ENCODE measurements at places on chromosomes 7 and 10.

DNA sequence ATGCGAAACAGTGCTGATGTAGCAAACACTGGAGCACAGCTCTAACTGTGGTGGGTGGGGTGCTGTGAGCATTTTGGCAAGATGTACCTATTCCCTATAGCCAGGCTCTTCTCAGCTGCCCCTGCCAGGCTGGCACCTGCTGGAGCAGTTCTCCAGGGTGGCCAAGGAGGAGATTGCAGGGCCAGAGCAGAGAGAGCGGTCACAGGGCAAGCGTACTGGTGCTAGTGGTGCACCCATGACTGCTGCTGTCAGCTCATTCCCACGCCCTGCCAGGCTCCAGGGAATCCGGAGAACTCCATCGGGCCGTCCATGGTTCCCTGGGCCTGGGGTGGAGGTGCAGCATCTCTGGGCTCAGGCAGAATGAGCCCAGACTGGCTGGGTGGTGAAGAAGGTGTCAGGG is 2.1 kb downstream of the COL13A1 start:
- no peak for DNase-seq

- no peak for DNase-seq
Observed at GRCh38 chr10:86091216-86091615, 275.4 kb downstream of the GRID1 start.

GRCh38 chr7:30172451-30172850 is 37.7 kb downstream of the MTURN start:
- no peak for DNase-seq

- no peak for DNase-seq
Observed at GRCh38 chr7:34982371-34983019, 54.8 kb downstream of the DPY19L1 start.

DNA sequence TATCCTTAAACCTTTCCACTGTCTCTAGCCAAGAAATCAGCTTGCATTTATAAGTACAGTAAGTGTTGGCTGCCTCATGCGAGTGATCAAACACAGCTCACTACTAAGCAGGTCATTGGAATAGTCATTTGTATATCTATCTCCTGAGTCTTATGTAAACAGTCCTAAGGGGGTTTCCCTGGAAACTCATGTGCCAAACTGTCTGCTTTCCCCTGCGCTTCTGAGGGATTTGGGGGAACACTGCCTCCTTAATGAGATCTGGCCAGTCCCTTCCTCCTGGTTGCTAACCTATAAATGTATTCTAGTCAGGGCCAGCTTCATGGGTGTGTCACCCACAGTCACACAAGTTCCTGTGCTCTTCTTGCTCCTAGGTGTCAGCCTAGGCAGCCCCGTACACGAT is 133.1 kb downstream of the CD36 start:
- no peak for DNase-seq

- DNase-seq, result no peak
Observed at GRCh38 chr7:2404714-2405119, 1.3 kb downstream of the CHST12 start.

DNA sequence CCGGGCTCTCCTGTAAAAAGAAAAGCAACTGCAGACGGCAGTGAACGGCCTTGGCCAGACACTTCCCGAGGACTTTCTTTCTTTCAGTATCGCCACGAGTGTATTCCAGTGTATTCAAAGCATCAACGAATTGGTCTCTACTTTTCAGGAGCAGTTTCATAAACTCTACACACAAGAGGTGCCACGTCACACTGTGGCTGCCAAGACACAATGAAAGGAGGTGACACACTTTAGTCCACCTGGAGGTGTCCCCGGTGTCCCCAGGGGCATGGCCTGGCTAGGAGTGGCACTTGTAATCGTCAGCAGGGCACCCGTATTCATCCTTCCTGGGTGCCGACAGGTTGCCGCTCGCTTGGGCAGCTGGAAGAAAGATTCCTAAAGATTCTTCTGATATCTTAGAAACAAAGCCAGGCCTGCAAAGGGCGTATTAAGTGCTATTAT is 5.0 kb downstream of the TNS3 start:
- no peak for DNase-seq

DNA sequence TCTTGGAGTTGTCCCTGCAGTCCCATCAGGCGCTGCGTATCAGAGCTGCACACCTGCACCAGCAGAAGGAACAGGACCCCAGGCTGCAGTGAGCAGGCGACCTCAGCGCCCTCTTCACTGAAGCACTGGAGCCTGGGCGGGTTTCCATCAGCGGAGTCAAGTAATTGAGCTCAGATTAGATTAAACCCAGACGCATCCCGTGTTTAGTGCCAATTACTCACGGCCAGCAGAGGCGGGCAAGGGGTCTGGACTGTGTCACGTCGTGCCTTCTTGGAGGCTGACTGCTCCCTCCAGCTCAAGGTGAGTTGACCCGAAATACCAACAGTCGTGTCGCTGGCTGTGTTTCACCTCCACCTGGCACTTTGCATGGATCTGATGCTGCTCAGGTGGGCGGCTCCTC is 123.6 kb downstream of the CXCL12 start:
- DNase-seq, result no peak

DNA sequence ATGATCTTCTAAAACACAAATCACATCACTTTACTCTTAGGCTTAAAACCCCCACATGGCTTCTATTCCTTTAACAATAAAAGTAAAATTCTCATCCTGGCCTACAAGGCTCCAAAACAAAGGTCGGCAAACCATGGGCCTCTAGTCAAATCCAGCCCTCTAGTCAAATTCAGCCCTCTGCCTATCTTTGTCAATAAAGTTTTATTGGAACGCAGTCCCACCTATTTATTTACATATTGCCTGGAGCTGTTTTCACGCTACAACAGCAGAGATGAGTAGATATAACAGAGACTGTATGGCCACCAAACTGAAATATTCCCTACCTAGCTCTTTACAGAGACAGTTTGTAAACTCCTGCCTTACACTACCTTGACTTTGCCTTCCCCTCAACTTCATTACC is 178.8 kb downstream of the PTPN20 start:
- no peak for DNase-seq

- no peak for DNase-seq
Observed at GRCh38 chr7:157888579-157888978, 551.8 kb downstream of the DNAJB6 start.

- no peak for DNase-seq
Observed at GRCh38 chr7:113824117-113824823, 94.5 kb downstream of the PPP1R3A start.

- no peak for DNase-seq
Observed at GRCh38 chr7:46651561-46652088, 730.6 kb upstream of the IGFBP3 start.

DNA sequence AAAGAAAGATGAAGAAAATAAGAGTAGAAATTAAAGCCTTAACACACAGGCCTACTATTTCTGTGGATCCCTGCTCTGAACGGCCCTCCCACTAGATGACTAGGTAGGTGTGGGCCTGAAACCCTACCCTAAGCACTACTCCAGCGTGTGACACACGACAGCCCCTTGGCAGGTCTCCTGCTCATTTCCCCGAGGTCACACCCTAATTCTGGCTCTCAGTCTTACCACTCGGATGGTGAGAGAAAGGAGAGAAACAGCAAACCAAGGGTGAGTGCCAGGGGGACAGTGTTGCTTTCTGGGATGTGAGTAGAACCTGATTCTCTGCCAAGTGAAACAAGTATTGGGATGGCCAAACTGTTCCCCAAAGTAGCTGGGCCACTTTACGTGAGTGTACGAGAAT is 12.1 kb downstream of the GALNTL5 start:
- no peak for DNase-seq

Measured in brain microvascular endothelial cell (primary cell).